Stimulated activated CD8-positive, alpha-beta memory T cell treated with anti-CD3 and anti-CD28 coated beads, Interleukin-15, amount 100 ng/mL, for 24 hours (primary cell): ENCODE measurements at places on chromosomes 11 and 22.
A peak's percentile ranks its signal among the peaks of the same experiment; 100 is the strongest.

- no peak for DNase-seq
Observed at GRCh38 chr11:8806974-8807373, 104.0 kb upstream of the AKIP1 start.

DNA sequence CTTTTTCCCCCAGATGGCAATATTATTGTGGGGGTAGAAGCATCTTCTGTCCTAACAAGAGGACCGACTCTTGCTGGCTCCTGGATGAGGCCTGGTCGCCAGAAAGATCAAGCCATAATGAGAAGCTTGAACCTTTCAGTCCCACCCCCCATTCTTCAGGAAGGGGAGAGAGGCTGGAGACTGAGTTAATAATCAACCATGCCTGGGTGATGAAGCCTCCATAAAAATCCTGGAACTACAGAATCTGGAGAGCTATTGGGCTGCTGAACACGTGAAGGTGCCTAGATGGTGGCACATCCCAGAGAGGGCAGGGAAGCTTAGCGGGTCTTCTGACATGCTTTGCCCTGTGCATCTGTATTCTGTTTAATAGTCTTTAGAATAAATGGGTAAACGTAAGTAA is 16.3 kb downstream of the AP5B1 start:
- DNase-seq: no peak

DNA sequence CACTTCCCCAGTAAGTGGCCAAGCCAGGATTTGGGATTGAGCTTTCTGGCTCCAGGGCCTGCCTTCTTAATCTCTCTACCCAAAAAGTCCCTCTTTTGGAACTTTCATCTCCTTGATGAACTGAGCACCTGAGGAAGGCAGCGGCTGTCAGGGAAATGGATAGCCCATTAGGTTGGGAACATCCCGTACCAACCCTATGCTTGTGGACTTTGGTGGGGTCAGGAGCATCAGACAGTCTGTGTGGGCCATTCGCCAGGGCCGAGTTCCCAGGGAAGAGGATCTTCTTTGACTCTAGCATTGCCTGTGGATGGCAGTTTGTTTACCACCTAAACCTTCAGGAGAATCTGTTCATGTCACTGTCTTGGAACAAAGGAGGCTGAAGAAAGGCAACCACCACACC is 30.2 kb downstream of the ARHGEF17 start:
- no peak for DNase-seq

DNA sequence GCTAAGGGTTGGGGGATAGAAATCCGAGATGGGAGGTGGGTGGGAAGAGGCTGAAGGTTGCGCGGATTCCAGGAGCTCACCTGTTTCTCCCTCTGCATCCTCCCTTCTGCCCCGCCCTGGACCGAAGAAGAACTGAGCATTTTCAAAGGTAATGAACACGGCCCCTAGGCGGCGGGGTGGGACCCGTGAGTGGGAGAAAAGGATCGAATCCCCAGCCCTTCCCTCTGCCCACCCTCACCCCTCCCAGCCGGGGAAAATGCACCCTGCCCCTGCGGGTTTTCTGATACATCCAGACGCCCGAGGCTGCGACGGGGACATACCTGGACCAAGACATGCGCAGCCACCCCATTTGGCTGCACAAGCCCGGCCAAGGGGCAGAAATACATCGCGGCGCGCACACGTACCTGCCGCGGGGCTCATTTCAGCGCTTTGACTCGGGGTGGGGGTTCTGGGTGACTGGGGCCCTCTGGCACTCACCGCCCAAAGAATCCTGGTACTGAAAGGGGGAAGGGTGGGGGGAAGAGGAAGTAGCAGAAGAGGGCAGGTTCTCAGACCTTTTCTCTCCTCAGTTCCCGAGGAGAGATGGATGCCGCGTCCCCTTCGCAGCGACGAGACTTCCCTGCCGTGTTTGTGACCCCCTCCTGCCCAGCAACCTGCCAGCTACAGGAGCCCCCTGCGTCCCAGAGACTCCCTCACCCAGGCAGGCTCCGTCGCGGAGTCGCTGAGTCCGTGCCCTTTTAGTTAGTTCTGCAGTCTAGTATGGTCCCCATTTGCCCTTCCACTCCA is 6.0 kb downstream of the VSIG2 start:
- DNase-seq: peak; percentile 6

DNA sequence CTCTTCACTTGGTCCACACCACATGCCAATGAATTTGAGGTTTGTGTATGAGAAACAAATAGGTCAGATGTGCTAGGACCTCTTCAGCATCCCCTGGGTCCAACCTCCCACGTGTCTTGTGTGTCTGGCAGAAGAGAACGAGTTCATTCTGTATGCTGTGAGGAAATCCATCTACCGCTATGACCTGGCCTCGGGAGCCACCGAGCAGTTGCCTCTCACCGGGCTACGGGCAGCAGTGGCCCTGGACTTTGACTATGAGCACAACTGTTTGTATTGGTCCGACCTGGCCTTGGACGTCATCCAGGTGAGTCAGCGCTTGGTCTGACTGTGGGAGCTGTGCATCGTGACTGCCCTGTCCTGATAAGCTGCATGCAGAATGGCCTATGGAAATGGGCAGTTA is 101.0 kb upstream of the SORL1-AS1 start:
- no peak for DNase-seq

DNA sequence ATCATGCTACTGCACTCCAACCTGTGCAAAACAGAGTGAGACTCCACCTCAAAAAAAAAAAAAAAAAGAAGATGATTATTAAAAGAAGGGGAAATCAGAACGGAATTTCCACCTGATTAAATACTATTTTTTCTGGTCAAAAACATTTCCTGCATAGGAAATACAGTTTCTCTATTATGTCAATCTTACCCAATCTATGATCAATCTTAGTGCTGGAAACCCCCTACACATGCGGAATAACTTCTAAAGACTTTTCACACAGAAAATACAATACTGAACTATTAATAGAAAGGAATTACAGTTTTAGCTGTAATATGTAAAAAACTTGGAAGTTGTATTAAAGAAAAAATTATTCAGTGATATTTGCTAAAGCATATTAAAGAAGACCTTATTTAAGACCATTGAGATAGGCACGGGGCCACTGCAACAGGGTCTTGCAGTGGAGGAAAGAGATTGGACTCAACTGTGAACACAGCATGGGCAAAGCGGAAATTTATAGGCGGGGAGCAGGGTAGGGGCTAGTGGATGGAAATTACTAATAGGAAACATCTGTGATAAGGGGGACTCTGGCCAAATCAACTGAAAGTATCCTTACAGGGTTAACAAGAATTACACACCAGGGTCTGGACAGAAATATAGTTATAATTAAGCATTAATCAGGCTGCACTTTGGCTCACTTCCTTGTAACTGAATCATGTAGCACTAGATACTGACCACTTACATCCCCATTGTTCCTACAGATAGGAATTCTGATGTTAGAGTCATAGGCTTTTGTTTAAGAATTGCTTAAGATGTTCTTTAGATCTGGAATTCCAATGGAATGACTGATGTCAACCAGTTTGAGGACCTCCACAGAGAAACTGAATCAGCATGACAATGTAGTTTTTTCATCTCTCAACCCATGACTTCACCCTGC is 411.5 kb upstream of the DDI1 start:
- DNase-seq: no peak

DNA sequence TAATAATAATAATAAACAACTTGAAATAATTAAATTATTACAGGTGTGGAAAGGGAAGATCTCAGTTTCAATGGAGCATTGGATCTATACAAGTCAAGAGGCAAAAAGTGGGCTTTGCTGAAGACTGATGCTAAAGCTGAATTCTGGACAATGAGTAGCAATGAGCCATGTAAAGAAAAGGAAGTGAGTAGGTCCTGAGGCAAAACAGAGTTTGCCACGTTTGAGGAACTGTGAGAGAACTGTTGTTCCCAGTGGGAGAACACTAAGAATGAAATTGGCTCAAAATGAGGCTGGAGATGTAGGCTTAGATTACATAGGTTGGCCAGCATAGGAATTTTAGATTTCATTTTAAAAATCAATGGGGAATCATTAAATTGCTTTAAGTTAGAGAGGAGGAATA is 33.9 kb upstream of the TEAD1 start:
- no peak for DNase-seq

DNA sequence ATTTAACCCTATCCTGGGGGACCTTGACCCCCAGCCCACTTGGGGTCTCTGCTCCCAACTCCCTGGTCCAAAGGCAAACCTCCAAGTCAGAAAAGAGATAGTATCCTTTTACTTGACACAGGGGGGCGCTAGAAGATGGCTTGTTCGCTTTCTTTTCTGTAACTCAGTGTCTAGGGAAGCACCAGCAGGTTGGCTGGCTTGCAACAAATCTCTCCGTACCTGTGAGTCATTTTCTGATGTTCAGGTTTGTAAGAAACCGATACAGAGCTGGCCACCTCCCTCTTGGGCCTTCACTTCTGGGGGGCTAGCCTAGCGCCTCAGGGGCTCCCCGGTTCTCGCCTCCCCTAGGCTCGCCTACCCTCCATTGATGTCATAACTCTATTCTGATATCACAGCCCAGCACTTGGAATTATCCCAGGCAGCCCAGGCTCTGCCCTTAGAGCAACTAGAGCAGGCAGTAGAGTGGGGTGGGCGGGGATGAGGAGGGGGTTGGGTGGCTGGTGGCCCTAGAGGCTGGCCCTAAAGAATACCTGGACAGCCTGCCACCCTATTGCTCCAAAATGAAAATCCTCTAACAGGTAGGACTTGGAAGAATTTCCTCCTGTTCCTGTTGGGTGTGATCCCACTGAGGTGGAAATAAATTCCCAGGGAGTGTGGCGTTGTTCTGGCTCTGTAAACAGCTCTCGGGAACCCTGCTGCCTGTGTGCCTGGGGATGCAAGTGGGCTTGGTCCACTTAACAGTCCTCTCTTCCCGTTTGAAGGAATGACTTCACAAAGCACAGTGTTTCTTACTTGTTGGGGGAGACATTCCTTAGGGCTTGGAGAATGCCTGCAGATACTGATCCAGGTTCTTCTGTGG is 69.4 kb downstream of the OSBP2 start:
- no peak for DNase-seq

GRCh38 chr22:49503896-49504521 is 323.7 kb downstream of the BRD1 start:
- no peak for DNase-seq

GRCh38 chr11:61041755-61042518 is 60.4 kb upstream of the CD5 start:
- DNase-seq: no peak

DNA sequence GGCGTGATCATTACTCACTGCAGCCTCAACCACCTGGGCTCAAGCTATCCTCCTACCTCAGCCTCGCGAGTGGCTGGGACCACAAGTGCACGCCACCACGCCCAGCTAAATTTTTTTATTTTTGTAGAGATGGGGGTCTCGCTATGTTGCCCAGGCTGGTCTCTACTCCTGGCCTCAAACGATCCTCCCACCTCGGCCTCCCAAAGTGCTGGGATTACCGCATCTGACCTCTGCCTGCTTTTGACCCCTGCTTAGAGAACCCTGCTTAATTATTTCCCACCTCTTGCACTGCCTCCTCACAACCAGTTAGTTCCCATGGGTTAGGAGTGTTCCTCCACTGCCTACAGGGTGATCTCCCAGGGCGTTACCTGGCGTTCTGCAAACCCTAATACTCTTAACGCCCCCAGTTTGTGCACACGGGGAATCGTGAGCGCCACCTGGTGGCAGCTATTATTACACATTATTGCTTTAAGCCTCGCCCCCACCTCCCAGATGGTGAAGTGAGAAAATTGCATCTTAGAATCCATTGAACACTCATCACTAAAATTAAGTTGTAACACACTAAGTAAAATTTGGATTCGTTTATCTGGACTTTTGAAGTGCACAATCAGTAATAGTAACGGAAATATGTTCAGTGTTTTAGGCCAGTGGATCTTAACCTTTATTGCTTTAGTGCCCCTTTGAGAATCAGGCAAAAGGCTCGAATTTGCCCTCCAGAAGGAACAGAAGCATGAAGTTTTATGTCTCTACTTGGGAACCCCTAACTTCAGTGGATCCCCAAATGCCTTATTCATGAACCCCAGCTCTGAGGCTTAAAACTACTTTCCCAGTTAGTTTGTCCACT is 61.4 kb upstream of the ASPHD2 start:
- peak; percentile 41 for DNase-seq

DNA sequence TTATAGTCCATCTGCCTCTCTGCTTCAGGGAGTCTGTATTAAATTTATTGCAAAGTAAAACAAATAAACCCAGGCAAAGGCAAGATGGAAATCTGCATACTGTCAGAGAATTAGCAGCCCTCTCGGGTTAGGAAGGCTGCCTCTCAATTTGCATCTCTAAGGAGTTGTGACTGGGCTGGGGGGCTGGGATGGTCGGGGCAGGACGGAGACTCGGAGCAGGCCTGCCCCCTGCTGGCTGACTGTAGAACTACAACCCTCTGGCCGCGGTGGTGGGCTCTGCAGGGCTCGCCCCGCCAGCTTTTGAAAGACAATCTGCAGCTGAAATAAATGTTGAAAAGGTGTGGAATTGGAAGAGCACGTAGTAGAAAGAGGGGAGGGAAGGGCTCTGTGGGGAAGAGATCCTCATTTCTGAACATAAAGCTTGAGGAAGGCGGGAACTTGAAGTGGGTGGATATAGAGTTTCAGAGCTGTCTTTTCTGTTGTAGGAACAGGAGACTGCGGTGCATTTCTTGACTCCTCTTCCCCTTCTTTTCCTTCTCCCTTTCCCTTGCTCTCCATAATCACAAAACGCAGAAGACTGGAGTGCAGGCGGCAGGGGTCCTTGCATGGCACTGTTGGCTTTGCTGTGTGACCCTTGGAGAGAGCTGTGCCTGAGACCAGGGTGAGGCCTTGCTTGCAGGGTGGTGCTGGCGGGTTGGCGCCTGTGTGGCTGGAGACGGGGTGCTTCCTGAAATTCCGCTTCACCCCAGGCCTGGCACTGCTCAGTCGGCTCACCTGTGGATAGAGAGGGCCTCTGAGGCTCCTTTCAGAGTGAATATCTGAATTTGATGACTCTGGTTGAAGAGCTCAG is 22.6 kb upstream of the PKNOX2 start:
- DNase-seq: peak; percentile 57

DNA sequence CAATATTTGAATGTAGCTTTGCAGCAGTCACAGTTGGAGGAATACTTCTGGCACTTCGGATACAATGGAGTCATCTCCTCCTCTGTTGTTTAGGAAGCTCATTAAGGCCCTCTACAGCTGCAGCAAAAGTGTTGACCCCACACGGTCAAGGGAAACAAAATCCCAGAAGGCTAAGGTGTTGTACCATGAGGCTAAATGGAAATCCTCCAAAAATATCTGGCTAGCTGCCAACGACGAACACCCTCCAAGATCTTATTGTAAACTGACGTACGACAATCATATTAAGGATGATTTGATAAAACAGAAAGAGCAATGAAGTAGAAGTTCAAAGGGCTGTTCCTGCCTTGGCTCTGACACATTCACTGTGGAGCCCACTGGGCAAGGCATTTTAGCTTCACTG is 4.0 kb downstream of the POGLUT3 start:
- DNase-seq: no peak

- no peak for DNase-seq
Observed at GRCh38 chr11:10667521-10667885, 26.1 kb downstream of the IRAG1 start.

- DNase-seq: no peak
Observed at GRCh38 chr22:49793296-49793695, 34.4 kb downstream of the BRD1 start.

- DNase-seq: no peak
Observed at GRCh38 chr22:50261615-50262459, at the start of gene MAPK12. Gene MAPK12, minus strand, starts transcription at chr22:50261683. Its CDS starts 174 bp downstream, at chr22:50261509.

DNA sequence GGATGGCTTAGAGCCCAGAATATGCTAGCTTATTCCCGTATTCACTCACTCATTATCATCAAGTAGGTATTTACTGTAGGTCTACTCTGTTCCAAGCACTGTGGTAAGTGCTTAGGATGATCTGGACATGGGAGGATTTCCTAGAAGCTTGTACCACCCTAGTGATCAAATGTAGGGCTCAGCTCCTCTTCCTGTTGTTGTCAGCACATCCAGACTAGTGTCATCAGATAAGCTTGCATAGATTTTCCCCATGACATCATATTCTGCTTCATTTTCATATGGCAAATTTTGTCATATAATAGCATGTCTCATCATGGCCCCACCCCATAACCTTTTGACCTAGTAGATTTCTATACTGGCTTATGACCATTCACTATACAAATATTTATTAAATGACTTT is 19.3 kb upstream of the NUCB2 start:
- no peak for DNase-seq
